Erythroblast (primary cell): ENCODE measurements at places on chromosomes 16 and 17.

GRCh38 chr17:65470783-65471182, 90.7 kb downstream of the AXIN2 start:
- no peak for DNase-seq

- DNase-seq, result no peak
Measured at GRCh38 chr16:66486773-66487579, 59.9 kb downstream of the BEAN1 start.

DNA sequence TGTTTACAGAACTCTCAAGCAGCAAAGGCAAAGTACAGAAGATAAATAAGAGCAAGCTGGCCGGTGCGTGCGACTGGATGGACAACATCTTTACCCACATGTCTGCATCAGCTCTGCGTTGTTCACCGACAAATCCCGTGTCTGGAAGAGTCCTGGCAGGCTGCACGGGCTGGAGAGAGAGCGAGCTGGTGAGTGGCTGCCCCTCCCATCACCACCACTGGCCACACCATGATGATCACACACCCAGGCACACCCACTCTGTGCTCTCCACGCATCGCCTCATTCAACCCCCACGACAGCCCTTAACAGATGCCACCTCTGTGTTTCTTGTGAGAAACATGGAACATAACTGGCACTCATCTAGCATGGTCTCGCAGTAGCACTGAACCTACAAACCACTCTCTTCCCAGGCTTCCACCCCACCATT, 59.2 kb downstream of the ANKRD11 start:
- peak; percentile 51 for DNase-seq

GRCh38 chr17:82297280-82297713, 20.1 kb downstream of the CD7 start:
- no peak for DNase-seq

DNA sequence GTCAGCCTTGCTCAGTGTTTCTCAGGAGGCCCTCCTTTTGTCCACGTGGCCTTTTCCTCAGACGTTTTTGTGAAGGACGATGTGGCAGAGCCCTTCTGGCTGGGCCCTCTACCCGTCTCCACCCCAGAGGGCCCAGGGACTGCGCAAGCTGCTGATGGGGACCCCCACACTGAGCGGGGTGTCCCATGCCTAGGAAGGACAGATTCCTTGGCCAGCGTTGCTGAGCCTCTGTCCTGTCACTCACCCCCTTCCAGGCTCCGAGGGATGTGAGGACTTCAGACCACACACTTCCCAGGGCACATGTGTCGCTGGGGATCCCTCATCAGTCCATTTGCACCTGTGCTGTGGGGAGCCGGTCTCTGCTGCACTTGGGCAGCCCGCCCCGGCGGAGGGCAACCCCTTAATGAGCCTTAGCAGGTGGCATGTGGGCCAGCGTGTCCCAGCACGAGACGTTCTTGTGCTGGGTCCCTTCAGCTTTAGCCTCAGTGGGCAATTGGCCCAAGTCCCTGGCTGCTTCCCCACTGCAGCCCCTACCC, 48.3 kb downstream of the NT5M start:
- DNase-seq, result no peak

- DNase-seq, result no peak
Measured at GRCh38 chr17:41444186-41444585, 3.4 kb upstream of the KRT38 start.

GRCh38 chr16:72214821-72215220, 42.9 kb upstream of the PMFBP1 start:
- no peak for DNase-seq

DNA sequence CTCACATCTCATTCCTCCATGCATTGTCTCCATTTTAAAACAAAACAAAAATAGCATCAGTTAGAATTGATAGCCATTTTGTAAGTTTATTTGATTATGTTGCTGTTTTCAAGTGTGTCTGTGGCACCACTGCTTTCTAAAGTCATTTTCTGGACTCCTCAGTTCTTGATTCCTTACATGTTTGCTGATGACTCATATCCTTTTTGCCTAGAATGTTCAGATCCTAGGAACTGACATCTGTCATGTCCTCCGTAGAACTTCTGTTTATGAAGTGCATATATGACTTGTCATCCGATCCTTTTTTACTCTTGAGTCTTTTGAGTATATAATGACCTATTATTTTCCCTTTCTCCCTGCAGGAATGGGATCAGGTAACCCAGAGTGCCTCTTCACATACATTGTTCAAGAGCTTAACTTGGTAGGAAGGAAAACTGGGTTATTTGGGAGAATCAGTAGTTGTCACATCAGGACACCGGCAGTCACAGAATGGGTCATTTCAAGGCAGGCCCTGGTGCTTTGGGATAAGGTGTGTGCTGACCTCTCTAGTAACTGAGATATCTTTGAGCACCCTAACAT, 69.2 kb downstream of the MAP2K4 start:
- DNase-seq, result no peak

DNA sequence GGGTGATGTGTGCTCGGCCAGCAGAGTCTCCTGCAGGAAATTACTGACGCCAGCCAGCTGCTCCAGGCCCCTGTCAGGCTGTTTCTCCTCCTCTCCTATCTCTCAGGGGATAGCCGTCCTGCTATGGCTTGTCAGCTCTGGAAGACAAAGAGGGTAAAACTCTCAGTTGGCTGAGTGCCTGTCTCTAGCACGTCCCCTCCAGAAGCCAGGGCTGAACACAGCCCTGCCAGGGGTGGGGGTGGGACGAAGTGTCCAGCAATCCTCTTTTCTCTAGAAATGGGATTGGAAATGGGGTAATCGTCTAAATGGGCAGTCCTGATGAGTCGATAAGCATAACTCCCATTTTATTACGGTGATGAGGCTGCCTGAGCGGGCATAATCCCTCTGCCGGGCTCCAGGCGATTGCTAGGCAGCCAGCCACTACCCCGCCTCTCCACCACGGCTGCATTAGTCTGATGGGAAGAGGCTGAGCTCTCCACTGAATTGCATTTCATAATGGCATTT, 89.1 kb upstream of the GNAO1 start:
- no peak for DNase-seq

DNA sequence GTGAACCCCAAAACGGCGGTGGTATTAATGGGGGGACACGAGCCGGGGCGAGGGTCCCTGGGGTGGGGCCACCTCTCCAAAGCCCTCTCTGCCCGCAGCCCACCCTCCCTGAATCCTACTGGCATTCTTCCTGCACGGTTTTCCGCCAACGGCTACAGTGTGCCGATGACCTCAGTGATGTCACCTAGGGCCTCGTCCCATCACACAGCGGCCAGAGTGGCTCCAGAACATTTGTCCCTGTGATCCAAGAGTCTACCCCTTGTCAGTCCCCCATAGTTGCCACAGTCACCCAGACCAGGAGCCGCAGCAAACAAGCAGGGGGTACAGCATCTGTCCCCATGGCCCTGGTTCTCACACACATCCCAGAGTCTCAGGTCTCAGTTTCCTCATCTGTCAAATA, 13.9 kb downstream of the ZFPM1 start:
- no peak for DNase-seq

DNA sequence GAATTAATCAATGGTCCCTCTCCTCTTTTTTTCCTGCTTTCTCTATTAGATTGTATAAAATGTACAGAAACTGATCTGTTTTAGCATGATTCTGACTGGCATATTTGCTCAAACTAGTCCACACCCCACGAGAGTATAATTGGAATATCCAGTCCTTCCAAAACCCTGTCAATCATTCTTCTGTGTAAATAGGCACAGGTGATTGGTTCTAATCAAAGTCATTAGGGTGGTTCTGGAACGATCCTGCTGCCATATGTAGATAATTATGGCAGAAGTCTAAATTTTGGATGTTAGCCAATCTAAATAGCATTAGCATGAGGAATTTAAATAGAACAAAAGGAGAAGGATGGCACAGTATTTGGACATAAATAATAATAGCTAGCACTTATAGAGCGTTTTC, 165.7 kb downstream of the SHISA6 start:
- DNase-seq, result no peak

DNA sequence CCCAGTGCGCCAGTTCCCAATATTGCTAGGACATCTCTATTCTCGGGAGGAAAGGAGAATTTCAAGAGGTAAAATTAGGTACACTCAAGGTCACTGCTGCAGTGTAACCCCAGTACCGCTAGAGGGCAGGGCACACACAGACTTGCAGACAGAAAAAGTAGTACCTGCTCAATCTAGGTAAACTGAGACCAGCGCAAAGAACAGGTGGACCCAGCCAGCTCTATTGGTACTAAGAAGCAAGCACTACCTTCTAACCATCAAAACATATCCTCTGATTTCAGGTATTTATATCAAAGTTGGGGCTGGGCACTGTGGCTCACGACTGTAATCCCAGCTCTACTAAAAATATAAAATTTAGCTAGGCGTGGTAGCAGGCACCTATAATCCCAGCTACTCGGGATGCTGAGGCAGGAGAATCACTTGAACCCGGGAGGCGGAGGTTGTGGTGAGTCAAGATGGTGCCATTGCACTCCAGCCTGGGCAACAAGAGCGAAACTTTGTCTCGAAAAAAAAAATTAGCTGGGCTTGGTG, 3.6 kb upstream of the WDR81 start:
- DNase-seq, result peak; percentile 71

- DNase-seq, result peak; percentile 61
Measured at GRCh38 chr16:47578573-47578972, 117.4 kb downstream of the PHKB start.

- no peak for DNase-seq
Measured at GRCh38 chr17:79826841-79827578, 12.2 kb downstream of the CBX4 start.

DNA sequence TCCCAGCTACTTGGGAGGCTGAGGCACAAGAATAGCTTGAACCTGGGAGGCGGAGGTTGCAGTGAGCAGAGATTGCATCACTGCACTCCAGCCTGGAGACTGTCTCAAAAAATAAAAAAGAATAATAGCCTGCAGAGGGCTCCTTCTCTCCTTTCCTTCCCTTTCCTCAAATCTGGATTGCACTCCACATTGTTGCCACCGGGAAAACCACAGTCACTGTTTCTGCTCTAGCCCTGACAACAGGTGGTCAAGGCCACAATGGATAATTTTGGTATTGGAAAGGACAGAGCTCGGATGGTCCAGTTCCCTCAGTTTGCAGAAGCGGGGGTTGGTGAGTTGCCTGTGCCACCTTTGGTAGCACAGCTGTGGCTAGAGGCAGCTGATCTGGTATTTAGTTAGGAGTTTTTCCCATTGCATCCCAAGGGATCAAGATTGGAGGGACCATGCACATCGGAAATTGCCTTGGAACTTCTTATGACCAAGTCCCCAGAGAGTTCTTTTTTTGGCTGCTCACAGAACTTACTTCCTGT, 44.7 kb upstream of the PRSS54 start:
- no peak for DNase-seq

GRCh38 chr17:83055911-83056582, 23.4 kb upstream of the METRNL start:
- no peak for DNase-seq

DNA sequence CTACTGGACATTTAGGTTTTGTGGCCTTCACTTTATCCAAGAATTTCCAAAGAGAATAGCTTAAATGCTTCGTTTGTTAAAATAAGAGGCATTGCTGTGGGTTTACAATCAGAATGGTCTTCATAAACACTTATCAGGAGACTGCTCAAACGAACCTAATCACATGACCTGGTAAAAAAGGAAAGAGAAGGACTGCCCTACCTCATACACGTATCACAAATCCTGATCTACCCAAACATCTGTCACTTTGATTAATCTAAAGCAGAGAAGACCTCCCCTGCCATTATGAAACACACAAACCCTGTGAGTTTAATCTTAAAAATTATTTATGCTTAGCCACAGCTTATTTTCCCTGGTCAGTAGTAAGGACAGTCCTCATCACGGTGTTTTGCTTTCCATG, 76.6 kb downstream of the PARN start:
- peak; percentile 16 for DNase-seq

DNA sequence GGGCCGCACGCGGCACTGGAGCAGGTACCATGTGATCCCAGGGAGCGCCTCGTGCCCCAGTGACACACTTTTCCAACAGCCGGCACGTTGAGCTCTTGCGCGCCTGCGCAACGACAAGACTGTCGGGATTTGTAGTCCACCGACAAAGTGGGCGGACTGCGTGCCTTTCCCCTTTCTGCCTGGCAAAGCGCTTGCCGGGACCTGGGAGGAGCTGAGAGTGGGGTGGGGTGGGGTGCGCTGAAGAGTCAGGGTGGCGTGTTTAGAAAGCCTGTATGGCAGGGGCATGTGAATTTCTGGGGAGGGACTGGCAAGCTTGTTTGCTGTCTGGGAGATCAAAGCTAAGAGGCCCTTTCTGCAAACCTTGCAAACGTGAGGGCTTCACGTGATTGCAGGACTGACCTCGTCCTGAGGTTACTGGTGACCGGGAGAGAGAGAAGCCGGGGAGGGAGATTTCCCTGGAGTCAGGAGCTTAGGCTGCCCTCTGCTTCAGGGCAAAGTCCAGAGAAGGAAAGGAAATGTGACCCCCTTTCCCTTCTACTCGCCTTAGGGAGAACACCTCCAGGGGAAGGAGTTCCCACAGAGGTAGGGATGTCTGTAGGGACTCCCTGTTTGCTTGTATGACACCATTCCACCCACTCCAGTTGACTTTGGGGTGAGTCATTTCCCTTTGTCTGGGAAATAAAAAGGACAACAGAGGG, 429 bp upstream of the NR1D1 start:
- peak; percentile 94 for DNase-seq

- DNase-seq, result no peak
Measured at GRCh38 chr16:12087901-12088421, 111.4 kb downstream of the SNX29 start.

DNA sequence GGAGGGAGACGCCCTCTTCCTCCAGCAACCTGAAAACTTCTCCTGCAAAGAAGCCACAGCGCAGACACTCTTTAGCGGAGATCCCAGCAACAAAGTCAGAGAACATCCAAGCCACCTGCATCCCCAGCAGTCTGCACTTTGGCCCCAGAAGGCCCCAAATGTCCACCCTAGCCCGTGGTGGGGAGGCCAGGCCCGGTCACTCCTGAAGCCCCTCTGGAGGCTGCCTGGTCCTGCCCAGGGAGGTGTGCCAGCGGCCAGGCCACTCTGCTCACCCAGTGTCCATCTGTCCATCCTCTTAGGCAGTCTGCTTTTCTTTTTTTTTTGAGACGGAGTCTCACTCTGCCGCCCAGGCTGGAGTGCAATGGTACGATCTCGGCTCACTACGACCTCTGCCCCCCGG, 5.4 kb downstream of the HAGHL start:
- no peak for DNase-seq

DNA sequence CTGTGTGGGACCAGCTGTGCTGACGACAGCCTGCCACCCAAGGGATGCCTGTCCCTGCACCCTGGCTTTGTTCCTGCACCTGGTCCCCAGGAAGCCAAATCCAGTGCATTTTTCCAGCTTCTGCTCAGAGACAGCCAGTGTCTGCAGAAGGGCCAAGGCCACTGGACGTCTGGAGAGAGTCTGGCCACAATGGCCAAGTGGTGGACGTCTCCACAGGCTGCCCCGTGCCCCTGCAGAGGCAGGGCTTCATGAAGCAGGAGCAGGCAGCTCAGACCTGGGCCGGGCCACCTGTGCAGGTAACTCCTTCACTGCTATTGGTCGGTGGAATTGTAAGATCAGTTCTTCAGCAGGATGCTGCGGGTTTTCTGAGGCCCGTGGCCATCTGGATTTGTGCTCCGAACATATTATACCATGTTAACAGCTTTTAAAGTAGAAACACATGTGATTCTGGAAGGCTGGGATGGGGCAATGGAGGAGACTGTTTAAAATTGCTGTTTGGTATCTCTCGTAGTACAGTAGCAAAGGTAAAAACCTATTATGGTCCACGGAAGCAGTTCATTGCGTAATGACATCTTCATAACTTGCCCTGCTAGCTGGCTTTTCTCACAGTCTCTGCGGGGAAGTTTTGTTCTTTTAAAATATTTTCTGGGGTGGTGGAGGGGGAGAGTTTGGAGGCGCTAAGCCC, 185.3 kb downstream of the CCDC182 start:
- no peak for DNase-seq

GRCh38 chr17:27264068-27264812, 29.7 kb upstream of the WSB1 start:
- no peak for DNase-seq

- no peak for DNase-seq
Measured at GRCh38 chr17:37026531-37026869, 77.7 kb downstream of the AATF start.
